ENCODE measurements at places on chromosomes 1 and 21.

- no peak for DNase-seq
Observed at GRCh38 chr1:19336543-19336942, 24.4 kb downstream of the SLC66A1 start.

GRCh38 chr1:51506537-51506936 lies 12.5 kb downstream of the EPS15 start:
- DNase-seq, result no peak

GRCh38 chr1:113013823-113014222 lies 57.8 kb upstream of the SLC16A1 start:
- DNase-seq, result no peak

DNA sequence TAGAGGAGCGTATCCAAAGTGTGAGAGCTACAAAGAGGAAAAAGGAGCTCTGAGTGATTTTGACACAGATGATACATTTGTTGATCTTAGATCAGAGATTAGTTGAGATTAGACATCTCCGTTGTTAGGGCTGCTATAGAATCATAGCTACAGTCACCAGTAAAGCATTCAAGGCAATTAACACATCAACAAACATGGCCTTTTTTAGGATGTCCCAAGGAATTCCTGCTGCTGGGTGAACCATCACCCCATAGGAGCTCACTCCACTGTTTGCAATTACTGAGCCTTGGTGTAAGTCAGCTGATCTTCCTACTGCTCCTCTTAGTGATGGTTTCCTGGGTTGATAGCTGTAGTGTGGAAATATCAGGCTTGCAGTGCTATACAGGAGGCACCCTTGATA lies 6.7 kb upstream of the RSRP1 start:
- DNase-seq, result no peak

GRCh38 chr1:227316456-227316855 lies 1.8 kb downstream of the CDC42BPA start:
- no peak for DNase-seq

- no peak for DNase-seq
Observed at GRCh38 chr1:44637702-44638411, 36.4 kb downstream of the TMEM53 start.

DNA sequence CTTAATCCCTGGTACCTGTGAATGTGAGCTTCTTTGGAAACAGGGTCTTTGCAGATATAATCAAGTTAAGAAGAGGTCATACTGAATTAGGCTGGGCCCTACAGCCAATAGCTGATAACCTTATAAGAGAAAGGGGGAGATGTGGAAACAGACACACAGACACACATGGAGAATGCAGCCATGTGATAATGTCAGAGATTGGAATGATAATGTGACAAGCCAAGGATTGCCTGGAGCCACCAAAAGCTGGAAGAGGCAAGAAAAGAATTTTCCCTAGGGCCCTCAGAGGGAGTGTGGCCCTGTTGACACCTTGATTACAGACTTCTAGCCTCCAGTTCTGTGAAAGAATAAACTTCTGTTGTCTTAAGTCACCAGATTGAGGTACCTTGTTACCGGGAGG lies 114.5 kb upstream of the SOD1 start:
- no peak for DNase-seq

DNA sequence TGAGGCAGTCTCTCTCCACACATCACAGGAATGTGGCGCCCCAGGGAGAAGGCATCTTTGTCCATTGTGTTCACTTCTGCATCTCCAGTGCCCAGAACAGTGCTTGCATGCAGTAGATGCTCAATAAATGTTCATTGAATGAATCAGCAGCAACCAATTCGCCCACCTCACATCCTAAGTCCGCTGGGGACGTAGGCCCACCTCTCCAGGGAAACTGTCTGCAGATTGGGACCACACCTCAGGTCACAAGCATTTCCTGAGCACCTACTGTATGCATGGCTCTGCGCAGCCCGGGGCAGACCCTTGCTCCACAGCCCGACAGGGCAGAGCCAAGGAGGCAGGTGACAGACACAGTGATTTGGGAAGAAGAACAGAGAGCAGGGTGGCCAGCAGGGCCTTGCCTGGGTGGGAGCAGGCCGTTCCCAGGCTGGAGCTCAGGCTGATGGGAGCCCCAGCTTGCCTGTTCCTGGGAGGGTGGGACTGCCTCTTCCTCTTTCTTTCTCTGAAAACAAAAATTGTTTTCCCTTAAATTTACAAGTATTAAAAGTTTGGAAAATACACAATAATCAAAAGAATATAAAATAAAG lies 25.8 kb upstream of the RUNX3 start:
- DNase-seq, result no peak

GRCh38 chr1:203776636-203777035 lies 11.7 kb downstream of the LAX1 start:
- DNase-seq, result no peak

DNA sequence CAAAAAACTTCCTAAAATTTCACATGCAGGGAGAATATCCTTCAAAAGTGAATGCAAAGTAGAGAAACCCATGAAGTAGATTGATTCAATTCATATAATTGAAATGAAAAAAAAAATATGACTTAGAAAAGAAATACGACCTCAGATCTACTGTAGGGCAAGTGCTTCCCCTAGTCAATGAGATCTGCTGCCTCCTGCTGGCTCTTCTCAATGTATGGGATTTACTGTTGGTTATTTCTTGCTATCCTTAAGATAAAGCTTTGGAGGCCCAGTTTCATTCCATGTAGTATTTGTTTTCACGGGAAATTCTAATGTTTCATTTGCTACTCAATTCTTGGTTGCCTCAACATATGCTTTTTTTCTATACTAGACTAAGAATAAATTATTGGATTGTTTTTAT lies 46.2 kb downstream of the ZNF648 start:
- no peak for DNase-seq
